ENCODE measurements at places on chromosomes 4 and X. TPM values are rescaled to one million over a fixed set of nuclear protein-coding genes. Genes with fewer than 3 reads are reported as not detected.

DNA sequence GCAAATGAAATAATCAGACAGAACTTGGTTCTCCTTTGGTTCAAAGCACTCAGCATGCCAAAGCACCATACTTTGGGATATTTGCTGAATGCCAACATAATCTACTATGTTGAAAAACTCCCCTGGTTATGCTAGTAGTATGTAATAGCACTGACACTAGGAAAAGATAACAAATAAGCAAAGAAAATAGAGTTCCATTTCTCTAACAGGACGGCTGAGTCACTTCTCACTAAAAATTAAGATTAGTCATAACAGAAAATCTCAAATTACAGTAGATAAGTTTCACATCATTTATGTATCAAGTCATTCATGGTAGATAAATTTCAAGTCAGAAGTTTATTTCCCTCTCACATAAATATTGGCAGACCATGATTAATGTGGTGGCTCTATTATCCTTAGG is 17.9 kb downstream of the PDHA2 start:
- no peaks in the 10 kb centered on the region for H3K4me1 ChIP-seq
- no peaks in the 10 kb centered on the region for H3K27me3 ChIP-seq
- DNase-seq: no peak
- no peaks in the 10 kb centered on the region for H3K36me3 ChIP-seq
- no peak overlapping the region for H3K4me3 ChIP-seq

ARSJ gene
- 2.0 TPM for total RNA-seq

- H3K4me1 ChIP-seq: no peaks in the 10 kb centered on the region
- no peak overlapping the region for H3K4me3 ChIP-seq
- DNase-seq: no peak
- H3K27ac ChIP-seq: no peak overlapping the region
- no peaks in the 10 kb centered on the region for H3K36me3 ChIP-seq
Observed at GRCh38 chrX:129006491-129006890, 516.8 kb downstream of the SMARCA1 start.

NAT8L gene
- total RNA-seq: 11.1 TPM

DNA sequence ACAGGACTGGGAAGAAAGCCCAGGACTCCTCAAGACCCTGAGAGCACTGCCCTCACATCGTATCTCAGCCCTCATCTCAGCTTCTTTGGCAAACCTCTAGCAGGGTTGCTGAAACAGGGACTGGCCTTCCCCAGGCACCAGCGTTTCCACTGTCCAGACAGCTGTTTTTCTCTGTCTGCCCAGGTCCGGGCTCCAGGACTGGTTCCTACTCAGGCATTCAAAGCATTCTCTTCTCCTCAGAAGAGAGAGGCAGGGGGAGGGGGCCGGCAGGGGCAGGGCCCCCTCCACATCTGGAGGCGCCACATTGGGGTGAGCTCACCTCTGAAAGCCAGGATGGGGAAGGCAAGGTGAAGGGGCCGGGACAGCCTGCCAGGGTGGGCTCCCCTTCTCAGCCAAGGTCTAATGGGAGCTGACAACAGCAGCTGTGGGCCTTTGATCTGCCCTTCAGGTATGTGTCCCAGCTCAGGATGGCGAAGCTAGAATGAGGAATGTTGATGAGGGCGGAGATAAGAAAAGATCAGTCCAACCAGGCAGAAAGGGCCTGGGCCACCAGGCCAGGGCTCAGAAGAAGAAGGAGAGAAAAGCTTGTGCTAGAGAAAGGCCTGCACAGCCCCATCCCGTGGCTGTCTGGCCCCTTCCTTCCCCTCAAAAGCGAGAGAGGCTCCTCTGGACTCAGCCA is 60.4 kb downstream of the PJA1 start:
- no peak for DNase-seq
- no peak overlapping the region for H3K27ac ChIP-seq
- peaks cover 11% of the 10 kb centered on the region for H3K27me3 ChIP-seq
- H3K36me3 ChIP-seq: no peaks in the 10 kb centered on the region

RAB9B gene
- 2.7 TPM for total RNA-seq

Measured in tibial nerve (tissue), 4 donors.